KG1 (cell line): ENCODE measurements at places on chromosomes 2 and 18.

- no peak for DNase-seq
These were observed 17.8 kb upstream of the ASAP2 start for GRCh38 chr2:9188823-9189222.

DNA sequence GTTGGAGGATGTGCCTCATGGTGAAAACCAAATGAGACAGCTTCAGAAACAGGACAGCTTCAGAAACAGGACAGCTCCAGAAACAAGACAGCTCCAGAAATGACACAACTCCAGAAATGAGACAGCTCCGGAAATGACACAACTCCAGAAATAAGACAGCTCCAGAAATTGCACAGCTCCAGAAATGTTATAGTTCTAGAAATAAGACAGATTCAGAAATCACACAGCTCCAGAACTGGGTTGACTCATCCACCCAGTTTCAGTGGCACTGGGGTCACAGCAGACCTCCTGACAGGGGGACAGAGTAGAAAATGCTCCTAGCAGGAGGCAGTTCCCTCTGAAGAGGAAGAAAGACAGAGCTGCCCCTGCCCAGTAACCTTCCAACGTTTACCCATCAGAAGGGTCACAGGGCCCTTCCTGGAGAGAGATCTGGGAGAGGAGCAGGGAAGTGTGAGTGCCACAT, 26.9 kb upstream of the COL6A3 start:
- DNase-seq = no peak

GRCh38 chr18:37529863-37530262, 35.7 kb downstream of the CELF4 start:
- no peak for DNase-seq

DNA sequence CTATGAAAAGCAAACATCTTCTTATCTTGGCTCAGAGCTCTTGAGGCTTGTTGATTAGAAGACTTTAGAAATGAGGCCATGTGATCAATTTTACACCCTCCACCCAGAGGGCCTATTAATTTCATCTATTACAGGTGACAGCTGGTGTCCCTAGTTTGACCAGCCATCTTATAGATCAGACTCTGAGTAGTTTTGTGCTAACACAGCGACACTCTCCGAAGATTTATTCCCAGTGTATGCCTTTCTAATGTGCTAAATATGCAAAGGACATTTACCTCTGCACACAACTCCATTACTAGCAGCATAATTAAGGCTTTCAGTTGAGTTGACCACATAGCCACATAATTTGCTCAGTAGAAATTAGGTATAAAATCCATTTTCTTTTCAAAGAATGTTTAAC, 2.6 kb upstream of the RFX8 start:
- no peak for DNase-seq

DNA sequence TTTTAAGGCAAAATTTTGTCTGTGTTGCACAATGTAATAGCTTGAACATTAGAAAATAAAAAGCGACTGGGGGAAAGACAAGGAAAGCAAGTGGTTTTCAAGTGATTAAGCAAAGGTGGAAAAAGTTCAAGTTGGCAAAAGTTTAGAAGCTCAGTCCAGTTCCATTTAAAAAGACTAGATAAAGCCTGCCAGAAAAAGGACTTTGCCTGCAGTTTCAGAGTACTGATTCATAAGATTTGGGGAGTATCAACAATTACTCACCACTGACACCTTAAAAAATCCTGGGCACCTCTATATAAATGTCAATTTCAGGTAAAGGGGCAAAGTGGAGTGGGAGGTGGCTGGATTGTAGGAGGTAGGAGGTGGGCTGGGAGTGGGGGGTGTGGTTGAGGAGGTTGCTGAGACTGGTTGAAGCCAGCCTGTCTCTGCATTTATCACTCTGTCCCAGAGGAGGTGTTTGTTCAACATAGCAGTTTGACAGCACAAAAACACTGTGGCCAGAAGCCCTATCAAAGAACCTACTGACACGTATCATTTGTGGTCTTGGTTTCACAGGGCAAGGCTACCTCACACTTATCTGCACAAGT, 14.6 kb downstream of the ZEB2 start:
- no peak for DNase-seq

DNA sequence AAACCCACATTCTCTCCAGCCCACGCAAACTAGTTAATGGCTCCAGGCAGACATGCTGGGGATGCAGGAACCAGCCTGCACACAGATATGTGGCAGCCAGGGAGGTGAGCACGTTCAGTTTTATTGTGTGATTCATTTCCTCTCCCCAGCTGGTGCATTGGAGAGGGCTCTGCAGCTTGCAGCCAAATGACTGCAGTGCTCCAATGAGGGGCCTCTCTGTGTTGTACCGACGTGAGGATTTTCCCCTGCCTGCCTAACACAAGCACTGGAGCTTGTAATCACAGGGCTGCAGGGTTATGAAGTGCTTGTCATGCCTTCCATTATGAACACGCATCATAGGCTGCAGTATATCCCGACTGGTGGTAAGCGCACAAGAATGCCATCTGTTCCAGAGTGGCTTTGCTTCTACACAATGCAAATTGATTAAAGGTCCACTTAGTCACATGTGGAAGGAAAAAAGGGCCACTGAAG, 92.3 kb upstream of the THUMPD2 start:
- no peak for DNase-seq

DNA sequence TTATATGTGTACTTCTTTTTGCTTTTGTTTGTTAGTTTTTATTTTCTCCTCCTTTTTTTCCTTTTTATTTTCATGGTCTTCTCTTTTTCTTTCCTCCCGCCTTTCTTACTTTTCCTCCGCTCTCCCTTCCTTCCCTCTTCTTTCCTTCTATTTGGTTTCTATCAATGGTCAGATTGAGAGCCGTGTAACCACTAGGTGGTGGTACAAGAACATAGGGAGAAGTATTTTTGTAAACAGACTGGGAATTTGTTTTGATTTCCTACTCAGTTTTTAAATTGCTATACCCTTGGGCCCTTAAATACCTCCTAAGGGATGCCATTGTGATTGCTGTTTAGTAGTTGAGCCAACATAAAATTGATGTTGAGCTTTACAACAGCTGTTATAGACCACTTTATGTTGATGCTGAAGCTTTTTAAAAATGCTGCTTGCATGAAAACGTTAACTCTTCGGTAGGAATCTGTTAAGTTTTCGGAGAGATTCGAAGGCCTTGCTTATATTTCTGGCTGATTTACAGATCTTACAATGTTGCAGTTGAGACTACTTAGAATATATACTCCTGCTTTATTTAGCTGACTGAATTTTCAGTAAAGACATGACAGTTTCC, 124.2 kb downstream of the UBE2E3 start:
- peak; percentile 54 for DNase-seq

DNA sequence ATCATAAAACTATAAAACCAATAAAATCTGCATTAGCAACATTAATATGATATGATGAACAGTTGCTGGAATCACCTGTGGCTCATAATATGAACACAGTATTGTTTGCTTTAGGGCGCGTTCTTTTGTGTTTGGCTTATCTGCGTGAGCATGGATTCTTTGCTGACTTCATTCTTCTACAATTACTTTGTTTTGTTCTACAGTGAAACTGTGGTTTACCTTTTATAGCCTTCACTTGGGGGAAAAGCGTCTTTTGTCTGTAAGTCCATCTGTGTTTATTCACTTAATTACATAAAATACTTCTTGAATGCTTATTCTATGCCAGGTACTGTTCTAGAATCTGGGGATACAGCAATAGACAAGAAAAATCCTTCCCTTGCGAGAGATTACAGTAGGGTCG, 74.0 kb upstream of the SEC11C start:
- no peak for DNase-seq

GRCh38 chr2:70626254-70626990, 72.8 kb upstream of the TGFA start:
- DNase-seq = no peak

GRCh38 chr18:38611036-38611964, 1045.7 kb upstream of the CELF4 start:
- no peak for DNase-seq

DNA sequence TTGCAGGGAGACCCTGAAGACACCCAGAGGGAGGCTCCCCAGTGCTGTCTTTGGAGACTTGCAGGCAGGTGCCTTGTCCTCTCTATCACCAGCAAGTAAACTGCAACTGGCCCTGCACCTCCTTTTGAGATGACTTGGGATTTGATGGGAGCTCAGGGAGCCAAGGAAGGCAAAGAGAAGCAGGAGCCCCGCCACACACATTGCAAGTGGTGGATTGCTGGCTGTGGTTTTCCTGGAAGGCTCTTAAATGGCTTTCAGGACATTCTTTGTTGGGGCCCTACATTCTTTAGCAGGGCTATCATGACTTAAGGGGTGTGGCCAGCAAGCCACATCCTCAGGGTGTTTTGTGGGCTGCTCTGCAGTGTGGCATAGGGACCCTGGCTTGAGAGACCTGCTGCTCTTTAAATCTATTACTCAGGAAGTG, 39.9 kb upstream of the CDC42EP3 start:
- DNase-seq = peak; percentile 27

DNA sequence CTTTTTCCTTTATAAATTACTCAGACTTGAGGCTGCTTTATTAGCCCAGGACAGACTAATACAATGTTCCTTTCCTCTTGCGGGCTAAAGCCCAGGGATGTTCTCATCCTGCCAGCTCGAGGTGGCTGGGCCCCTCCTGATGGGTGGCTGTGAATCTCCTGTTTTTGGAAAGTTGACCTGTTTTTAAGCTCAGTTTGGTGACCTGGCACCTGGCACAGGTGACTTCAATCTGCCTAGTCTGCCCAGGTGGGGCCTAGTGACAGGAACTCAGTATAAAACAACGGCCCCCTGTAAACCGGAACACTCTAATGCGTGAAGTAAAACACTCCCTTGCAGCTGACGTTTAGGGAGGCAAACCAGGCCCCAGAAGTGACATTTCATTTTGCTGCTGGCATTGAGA, 92.7 kb upstream of the SNTG2 start:
- no peak for DNase-seq

DNA sequence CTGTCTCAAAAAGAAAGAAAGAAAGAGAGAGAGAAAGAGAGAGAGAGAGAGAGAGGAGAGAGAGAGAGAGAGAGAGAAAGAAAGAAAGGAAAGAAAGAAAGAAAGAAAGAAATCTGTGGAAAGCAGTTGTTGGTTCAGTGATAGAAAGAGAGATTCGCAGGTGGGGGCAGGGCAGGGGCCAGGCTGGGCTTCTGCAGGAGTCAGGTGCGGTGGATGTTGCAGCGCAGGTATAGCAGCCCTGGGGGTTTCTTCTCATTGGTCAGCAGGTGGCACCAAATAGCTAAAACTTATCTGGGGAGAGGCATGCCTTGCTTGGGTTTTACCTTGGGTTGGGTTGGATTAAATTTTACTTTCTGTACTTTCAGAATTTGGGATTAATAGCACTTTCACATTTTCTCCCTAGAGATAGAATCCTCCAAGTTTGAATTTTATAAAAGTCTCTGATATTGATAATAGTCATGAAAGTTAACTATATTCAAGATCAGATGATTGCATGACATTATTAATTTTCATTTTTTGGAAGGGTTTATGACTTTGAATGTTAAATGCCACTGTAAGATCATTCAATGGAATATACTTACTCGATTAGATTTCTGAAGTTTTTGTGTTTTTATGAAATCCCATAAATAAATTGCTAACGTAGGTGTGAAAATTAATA, 66.6 kb downstream of the SPTBN1 start:
- peak; percentile 52 for DNase-seq

GRCh38 chr2:70716131-70716743, 51.8 kb downstream of the ADD2 start:
- no peak for DNase-seq

DNA sequence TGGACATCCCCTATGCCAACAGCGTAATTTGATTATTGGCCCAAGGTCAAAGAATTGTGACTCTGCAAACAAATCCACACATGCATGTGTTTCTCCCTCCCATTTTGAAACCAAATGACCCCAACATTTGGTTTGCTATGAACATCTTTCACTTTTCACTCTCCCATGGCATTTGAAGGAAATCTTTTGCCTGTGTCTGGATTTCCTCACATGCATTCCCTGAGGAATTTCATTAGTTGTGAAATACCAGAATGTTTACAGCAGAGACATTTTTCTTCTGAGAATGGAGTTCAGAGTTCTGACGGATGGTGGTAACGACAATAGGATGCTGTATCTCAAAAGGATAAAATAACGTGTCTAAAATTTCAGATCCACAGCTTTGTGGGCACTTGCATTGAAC, 60.3 kb upstream of the LMAN1 start:
- DNase-seq = no peak

- no peak for DNase-seq
These were observed 437.4 kb downstream of the MEIS1 start for GRCh38 chr2:66872081-66872985.

GRCh38 chr2:76639171-76639680, 883.0 kb downstream of the LRRTM4 start:
- DNase-seq = no peak

DNA sequence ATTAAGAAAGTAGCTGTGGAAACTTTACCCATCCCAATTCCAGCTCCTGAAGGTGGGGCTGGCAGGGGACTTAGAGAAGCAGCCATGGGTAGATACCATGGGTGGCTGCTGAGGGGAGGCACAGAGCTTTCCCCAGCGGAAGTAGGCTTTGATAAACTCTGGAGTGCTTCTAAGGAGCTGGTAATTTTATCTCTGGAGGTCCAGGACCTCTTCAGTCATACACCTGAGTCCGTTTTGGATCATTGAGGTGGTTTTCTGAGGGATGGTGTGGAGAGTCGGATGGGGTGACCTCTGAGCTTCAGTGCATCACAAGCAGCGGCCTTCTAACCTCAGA, 36.7 kb upstream of the BMP10 start:
- DNase-seq = no peak

GRCh38 chr2:123380370-123380935, 644.6 kb upstream of the CNTNAP5 start:
- no peak for DNase-seq

- DNase-seq = no peak
These were observed at the start of gene MFSD2B for GRCh38 chr2:24009680-24010476. TSS of gene MFSD2B (plus strand) at chr2:24010085. CDS start at chr2:24010097, 12 bp downstream.

- no peak for DNase-seq
These were observed 66.3 kb downstream of the FAM168B start for GRCh38 chr2:131026919-131027318.

DNA sequence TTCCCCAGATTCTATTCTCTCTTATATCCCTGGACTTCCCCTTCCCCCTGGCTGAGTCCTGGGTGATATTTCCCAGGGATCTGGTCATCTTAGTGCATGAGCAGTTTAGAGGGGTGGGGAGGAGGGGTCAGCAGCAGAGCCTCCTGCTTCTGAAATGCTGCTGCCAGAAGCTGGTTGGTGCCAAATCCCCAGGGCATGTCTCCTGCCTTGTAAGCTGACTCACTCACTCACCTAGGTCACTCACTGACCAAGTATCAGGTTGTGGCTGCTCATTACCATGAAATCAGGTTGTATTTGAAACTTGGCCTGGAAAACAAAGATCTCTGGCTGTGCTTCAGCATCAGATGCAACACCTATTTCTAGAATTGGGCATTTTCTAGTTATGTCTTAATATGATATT, 14.3 kb downstream of the GPR39 start:
- DNase-seq = no peak

GRCh38 chr18:21741312-21741561, 645 bp downstream of the MIB1 start:
- DNase-seq = no peak

GRCh38 chr18:50727721-50728471, 91.9 kb downstream of the MRO start:
- no peak for DNase-seq

GRCh38 chr2:72629062-72629461, 196.8 kb downstream of the EXOC6B start:
- no peak for DNase-seq

GRCh38 chr2:102880731-102881130, 118.9 kb downstream of the TMEM182 start:
- DNase-seq = no peak
